ENCODE measurements at places on chromosomes 4 and X.
A peak's percentile ranks its signal among the peaks of the same experiment; 100 is the strongest.

DNA sequence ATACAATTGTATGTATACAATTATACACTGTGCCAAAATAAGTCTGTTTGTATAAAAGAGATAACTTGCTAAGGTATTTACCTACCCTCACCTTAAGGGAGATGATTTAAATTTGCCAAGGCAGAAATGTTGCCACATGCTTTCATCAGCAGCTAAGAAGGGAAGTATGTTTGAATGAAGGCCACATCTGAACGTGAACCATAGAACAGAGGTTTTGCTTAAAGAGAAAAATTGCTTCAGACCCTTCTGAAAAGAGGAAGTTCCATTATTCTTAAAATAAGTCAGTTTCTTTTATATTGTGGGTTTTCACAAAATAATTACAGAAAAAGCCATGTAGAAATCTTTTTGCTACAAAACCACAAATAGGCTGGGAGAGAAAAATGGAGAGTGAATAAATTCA, 621.5 kb upstream of the HTR2C start:
- DNase-seq = no peak

GRCh38 chr4:128560754-128561495, 248.6 kb upstream of the JADE1 start:
- no peak for DNase-seq

GRCh38 chrX:48736878-48737212, 24.7 kb upstream of the GLOD5 start:
- no peak for DNase-seq

- peak; percentile 8 for DNase-seq
Measured at GRCh38 chrX:133005042-133005441, 46.6 kb upstream of the HS6ST2 start.

- DNase-seq = no peak
Measured at GRCh38 chrX:49892542-49892941, 13.3 kb downstream of the USP27X start.

GRCh38 chr4:125187226-125188176, 127.3 kb upstream of the FAT4 start:
- DNase-seq = no peak

Data from GM13976 (cell line).